Muscle of leg (tissue), 16 donors: ENCODE measurements at places on chromosomes 7 and 10. TPM values are rescaled to one million over a fixed set of nuclear protein-coding genes. Genes with fewer than 3 reads are reported as not detected.

DNA sequence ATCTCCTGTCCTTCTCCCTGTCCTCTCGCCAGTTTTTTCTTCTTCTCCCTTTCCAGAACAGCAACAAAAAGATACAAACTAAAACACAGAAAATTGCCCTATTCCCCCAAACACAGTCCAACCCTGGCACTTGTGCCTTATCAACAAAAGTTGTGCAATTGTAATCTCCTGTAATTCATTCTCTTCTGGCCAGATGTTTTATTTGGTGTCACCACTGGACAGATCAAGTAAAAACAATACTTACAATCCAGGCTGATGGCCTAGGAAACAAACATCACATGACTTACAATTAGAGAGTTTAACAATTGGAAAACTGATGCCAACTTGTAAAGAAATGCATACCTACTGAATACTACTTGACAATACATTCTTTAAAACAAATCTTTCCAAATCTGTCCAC, 231.6 kb downstream of the ETV1 start:
- no peaks in the 10 kb centered on the region for H3K36me3 ChIP-seq
- no peak overlapping the region for H3K27ac ChIP-seq
- DNase-seq, result no peak
- H3K4me3 ChIP-seq, result no peak overlapping the region
- no peaks in the 10 kb centered on the region for H3K4me1 ChIP-seq

- H3K4me3 ChIP-seq, result no peak overlapping the region
- no peak for DNase-seq
- no peaks in the 10 kb centered on the region for H3K27me3 ChIP-seq
- H3K27ac ChIP-seq, result no peak overlapping the region
- no peaks in the 10 kb centered on the region for H3K36me3 ChIP-seq
These were observed 409.0 kb downstream of the KCNMA1 start for GRCh38 chr10:77228559-77228958.

GRCh38 chr7:155731380-155731779, 80.9 kb downstream of the SHH start:
- no peak overlapping the region for H3K4me3 ChIP-seq
- no peaks in the 10 kb centered on the region for H3K27me3 ChIP-seq

Gene TSPAN15
- polyA plus RNA-seq, result 86.2 TPM
